Hematopoietic multipotent progenitor cell treated with erythropoietin and hydrocortisone succinate and interleukin-3 and kit ligand, for 17 days (in vitro differentiated cells): ENCODE measurements at places on chromosomes 1 and 21.

DNA sequence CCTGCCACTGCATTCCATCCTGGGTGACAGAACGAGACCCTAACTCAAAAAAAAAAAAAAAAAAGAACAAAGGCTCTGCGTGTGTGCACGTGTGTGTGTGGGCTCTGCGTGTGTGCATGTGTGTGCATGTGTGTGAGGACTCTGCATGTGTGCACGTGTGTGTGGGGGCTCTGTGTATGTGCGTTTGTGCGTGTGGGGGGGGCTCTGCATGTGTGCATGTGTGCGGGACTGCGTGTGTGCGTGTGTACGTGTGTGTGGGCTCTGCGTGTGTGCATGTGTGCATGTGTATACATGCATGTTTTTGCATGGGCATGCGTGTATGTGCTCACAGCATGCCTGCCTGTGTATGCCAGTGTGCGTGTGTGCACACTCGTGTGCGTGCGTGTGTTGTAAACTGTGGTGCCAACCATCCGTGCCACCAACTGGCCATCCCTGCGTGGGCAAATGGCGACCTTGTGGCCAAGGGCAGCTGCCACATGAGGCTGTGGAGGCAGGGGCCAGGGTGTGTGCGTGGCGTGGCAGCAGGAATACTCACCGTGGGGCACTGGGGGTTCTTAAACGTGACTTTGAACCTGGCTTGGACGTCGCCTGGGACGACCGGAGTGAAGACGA lies 26.8 kb upstream of the TMEM52 start:
- no peak for DNase-seq

DNA sequence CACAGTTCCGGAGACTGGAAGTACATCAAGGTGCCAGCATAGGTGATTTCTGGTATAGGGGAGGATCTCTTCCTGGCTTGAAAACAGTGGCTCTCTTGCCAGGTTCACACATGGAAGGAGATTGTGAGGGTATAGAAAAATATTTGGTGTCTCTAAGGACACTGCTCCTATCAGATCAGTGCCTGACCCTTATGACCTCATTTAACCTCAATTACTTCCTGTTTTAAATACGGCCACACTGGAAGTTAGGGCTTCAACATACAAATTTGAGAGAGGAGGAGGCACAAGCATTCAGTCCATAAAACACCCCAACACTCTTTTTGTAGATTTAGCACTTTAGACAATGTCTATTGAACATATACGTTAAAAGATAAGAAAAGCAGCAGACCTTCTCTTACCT lies 37.0 kb downstream of the COL6A1 start:
- no peak for DNase-seq

DNA sequence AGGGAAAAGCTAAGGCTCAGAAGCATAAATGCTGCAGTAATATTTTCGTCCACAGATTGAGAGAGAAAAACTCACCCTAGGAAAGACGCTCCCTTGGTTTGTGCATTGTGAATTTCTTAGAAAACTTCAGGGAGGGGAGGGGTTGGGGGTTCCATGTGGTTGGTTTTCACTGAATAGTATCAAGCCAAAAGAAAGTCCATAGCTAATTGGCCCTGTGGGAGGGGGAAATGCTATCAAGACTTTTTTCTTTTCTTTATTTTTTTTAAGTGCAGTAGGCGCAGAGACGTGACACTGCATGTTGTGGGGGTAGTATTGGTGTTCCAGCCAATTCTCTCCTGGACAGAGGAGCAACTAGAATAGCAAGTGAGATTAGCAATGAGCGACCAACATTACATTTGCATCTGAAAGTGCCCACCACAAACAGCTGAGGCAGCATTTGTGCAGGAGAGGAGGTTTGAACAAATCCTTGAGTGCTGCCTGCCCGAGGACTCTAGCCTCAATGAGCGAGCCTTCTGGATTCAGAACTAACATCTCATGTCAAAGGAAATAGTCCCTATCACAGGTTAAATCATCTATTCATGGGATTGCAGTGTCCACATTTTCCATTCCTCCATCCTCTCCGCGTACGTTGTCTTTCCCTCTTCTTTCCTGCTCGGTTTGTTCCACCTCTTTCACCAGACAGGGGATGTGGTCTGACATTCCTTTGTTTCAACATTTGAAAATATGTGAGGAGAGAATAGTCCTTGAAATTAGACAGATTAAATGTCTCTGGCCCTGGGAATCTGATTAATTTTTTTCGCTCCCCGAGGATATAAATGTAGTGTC lies 118.0 kb upstream of the MARK1 start:
- no peak for DNase-seq

DNA sequence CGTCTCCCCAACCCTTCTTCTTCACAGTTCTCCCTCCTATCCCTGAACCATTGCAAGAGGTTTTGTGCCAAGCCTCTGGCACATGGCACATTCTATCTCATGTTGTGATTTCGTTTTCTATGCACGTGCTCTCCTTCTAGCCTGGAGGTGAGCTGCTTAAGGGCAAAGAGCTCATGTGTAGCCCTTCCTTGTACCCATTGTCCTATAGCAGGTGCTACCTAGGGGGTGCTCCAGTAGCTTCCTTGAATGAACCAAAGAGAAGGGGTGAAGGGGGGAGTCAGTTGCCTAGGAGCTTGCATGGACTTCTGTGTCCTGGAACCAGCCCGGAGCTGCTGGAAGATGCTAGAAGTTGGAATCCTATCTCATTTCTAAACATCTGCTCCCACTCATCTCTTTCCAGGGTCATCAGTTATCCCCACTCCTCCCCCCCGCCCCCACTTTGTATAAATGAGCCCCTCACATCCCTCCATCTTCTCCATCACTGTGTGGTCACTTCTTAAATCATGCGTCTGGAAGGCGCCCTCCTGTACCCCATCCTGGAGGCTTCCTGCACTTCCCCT lies 535 bp upstream of the DISC1 start:
- no peak for DNase-seq

GRCh38 chr1:151401125-151401788 lies 1.9 kb downstream of the PSMB4 start:
- DNase-seq: no peak

- DNase-seq: no peak
These were observed 22.6 kb downstream of the AK4 start for GRCh38 chr1:65170511-65171142.

- DNase-seq: no peak
These were observed 5.4 kb upstream of the SFN start for GRCh38 chr1:26857473-26858060.

- DNase-seq: no peak
These were observed 503.9 kb upstream of the USP24 start for GRCh38 chr1:55718758-55719671.

GRCh38 chr1:25924454-25924853 lies 18.2 kb upstream of the STMN1 start:
- no peak for DNase-seq

DNA sequence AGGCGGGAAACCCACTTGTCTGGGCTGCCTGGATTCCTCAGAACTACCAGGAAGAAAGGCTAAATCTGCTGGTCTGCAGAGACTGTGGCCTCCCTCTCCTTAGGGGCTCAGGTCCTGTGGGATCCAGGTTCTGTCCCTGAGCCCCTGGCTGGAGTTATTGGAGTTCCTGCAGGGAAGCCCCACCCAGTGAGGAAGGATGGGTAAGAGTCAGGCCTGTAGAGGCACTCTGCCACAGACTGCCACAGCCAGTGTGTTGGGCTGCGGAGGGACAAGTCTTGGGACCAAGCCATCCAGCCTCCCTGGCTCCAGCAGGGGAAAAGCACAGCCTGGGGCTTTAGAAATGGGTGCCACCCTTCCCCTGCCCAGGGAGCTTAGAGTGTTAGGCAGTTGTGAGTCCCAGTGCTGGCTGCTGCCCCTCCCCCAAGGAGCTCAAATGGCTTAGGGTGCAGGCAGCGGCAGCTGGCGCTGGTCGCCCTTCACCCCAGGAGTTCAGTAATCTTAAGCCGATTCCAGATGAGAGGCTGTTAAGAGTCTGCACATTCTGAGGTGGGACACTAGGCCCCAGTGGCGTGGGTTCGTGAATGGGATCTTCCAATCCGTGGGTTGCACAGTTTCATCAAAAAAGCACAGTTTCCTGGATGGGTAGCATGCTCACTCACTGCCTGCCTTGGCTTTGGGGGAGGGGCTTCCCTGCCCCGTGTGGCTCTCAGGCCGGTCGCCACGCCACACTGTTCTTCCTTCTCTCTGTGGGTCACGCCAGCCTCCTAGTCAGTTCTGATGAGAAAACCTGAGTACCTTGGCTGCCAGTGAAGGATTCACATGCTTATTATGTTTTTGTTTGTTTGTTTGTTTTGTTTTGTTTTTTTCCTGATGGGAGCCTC lies 57.6 kb upstream of the FMO3 start:
- no peak for DNase-seq
